ENCODE measurements at places on chromosomes 11 and 22. TPM values are rescaled to one million over a fixed set of nuclear protein-coding genes. Genes with fewer than 3 reads are reported as not detected.

GRCh38 chr11:122642472-122642922 lies 13.0 kb upstream of the UBASH3B start:
- DNase-seq, result no peak
- peaks cover 3% of the 10 kb centered on the region for H3K27me3 ChIP-seq
- H3K4me1 ChIP-seq, result peaks cover 9% of the 10 kb centered on the region
- no peak overlapping the region for H3K4me3 ChIP-seq
- no peaks in the 10 kb centered on the region for H3K36me3 ChIP-seq

DNA sequence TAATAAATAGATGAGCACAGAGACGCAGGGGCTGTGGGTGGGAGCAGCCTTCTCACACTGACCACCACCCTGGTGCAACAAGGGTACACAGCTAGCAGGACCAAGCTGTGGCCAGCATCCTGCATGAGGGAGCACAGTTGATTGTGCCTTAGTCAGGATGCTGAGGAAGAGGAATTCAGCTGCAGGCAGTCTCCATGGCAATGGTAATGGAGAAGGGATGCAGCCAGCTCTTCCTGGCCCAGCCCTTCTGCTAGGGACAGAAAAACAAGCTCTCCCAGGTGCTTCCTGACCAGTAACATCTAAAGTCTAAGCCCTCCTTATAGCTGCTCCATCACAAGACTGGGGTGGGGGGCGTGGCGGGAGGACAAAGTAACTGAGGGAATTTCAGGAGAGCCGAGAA lies 363.5 kb downstream of the BUD13 start:
- no peaks in the 10 kb centered on the region for H3K36me3 ChIP-seq
- H3K27ac ChIP-seq, result no peak overlapping the region
- H3K27me3 ChIP-seq, result no peaks in the 10 kb centered on the region
- no peak for DNase-seq
- no peaks in the 10 kb centered on the region for H3K4me1 ChIP-seq

DNA sequence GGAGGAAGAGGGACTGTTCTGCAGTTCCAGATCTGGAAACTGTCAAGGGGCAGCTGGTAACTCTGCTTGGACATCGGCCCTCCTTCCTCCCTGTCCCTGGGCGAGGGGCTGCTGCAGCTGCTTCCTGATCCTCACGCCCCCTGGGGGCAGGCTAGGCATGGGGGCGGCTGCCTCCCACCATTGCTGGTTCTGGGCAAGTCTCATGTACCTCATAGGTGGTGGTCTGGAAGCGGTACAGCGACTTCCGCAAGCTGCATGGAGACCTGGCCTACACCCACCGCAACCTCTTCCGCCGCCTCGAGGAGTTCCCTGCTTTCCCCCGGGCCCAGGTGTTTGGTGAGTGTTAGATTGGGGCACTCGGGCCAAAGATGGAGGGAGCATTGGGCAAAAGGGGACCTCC lies 5.0 kb downstream of the SNX15 start:
- H3K4me3 ChIP-seq, result no peak overlapping the region
- no peak for DNase-seq
- no peak overlapping the region for H3K27ac ChIP-seq

DNA sequence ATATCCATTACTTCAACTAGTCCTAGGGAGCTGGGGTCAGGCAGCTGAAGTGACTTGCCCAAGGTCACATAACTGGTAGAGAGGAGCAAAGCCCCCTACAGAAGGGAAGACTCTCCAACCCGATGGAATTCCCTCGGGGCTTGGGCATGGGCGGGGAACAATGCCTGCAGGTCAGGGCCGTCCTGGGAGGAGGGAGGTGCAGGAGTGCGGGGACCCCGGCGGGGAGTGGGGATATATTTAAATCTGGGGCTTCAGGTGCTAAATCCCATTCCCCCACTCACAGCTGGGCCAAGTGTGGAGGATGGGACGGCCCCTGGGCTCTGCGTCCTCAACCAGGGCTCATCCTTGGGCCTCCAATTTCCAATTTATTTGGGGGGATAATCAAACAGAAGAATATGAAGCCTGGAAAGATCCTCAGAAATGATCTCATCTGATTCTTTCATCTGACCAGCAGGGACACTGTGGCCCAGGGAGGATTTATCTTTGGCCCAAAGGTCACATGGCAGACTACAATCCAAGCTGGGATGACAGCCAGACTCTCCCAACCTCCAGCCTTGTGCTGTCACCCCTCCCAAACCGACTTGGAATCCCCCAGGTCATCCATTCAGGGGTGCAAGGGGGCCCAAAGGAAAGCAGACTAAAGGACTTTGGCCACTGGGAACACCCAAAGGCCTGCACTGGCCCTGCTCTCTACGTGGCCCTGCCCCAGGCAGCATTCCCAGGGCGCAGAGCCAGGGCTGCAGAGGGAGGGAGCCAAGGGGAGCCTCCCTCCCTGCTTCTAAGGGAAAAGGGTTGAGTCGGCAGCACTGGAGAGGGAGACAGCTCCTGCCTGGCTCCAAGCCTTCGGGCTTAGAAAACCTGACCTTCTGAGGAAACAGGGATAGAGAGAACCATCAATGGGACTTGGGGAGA lies 8.7 kb upstream of the C1QTNF6 start:
- no peak overlapping the region for H3K27ac ChIP-seq
- DNase-seq, result no peak
- no peaks in the 10 kb centered on the region for H3K27me3 ChIP-seq
- H3K36me3 ChIP-seq, result peaks cover 25% of the 10 kb centered on the region

GRCh38 chr11:111541254-111542061 lies 938 bp downstream of the LAYN start:
- H3K36me3 ChIP-seq, result peaks cover 20% of the 10 kb centered on the region
- H3K27ac ChIP-seq, result peak overlapping the region; percentile 50
- H3K4me3 ChIP-seq, result peak overlapping the region; percentile 72

DNA sequence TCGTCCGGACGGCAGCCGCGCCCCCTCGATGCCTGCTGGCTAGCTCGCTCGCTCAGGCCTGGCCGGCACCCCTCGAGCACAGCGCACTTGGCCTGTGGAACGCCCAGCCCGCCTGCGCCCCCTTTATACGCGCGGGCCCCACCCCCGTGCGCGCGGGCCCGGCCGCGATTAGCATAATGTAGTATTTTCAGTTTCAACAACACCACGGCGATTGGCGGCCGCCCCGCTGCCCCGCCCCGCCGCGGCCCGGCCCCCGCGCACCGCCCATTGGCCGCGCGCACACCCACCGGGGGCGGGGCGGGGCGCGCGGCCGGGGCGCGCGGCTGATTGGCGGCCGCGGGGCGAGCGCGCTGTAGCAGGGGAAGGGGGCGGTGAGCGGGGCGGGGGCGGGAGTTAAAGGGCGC lies at the start of gene CDKN1C:
Gene CDKN1C, minus strand, starts transcription at position 98 of the 404 bp plus-strand sequence. CDS start 319 bp downstream, outside the sequence.
- peaks cover 19% of the 10 kb centered on the region for H3K4me1 ChIP-seq
- no peak within 1 kb of the TSS for H3K27ac ChIP-seq
- no peaks in the 10 kb centered on the region for H3K36me3 ChIP-seq
- peak within 1 kb of the TSS; percentile 74 for H3K4me3 ChIP-seq

DNA sequence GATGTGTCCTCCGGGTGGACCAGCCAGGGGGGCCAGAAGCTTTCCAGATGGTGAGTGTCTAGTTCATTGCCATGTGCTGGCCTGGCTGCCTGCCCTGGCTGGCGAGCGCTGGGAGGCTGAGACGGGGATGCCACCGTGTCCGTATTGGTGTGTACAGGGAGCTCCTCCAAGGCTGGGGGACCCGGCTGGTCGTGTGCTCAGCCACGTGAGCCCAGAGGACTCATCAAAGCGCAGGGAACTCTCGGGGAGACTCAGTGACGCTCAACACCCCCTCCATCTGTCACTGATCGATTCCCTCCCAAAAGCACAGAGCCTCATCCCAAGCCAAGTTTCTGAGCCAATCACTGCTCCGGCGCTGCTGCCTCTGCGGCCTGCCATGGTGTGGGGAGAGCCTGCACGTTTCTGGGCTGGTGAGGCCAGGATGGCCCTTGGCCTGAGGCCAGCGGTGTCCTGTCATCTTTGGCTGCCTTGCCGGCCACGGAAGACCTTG lies 423.7 kb downstream of the SHANK2 start:
- no peaks in the 10 kb centered on the region for H3K36me3 ChIP-seq
- peaks cover 16% of the 10 kb centered on the region for H3K27me3 ChIP-seq
- no peaks in the 10 kb centered on the region for H3K4me1 ChIP-seq
- no peak overlapping the region for H3K4me3 ChIP-seq
- H3K27ac ChIP-seq, result no peak overlapping the region
- DNase-seq, result no peak

DNA sequence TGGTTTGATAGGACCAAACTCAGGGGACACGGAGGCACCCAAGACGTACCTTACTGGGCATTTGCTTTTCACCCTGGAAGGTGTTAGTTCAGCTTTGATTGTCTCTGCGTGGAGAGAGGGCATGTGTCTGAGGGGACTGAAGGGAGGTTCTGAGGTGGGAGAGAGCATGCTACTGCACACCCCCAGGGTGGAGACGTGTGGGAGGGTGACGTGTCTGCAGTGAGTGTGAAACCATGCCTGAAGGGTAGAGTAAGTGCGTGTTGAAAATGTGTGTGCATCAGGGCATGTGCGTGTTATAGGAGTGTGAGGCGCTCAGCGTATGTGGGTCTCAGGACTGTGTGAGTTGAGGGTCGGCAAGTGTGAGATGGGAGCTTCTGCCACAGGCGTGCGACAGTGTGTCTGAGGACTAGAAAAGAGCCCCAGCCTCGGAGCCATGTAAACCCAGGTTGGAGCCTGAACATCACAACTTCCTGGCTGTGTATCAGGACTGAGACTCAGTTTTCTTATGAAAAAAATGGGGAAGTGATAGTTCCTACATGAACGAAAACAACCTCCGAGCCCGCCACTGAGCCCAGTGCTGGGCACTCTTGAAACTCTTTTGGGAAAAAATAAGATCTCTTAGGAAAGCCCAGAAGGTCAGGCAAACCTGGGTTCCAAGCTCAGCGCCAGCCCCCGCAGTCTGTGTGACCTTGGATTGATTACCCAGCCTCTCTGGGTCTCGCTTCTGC lies 11.8 kb upstream of the KCNJ11 start:
- no peak for DNase-seq
- no peak overlapping the region for H3K4me3 ChIP-seq
- peaks cover 4% of the 10 kb centered on the region for H3K27me3 ChIP-seq
- H3K27ac ChIP-seq, result no peak overlapping the region

- H3K4me1 ChIP-seq, result no peaks in the 10 kb centered on the region
- H3K36me3 ChIP-seq, result no peaks in the 10 kb centered on the region
- H3K27me3 ChIP-seq, result no peaks in the 10 kb centered on the region
- no peak overlapping the region for H3K27ac ChIP-seq
- H3K4me3 ChIP-seq, result no peak overlapping the region
These were observed 23.2 kb downstream of the TIMP3 start for GRCh38 chr22:32824531-32825312.

GRCh38 chr22:46007003-46007847 lies 30.3 kb upstream of the WNT7B start:
- H3K36me3 ChIP-seq, result no peaks in the 10 kb centered on the region
- peaks cover 20% of the 10 kb centered on the region for H3K4me1 ChIP-seq
- DNase-seq, result no peak
- no peak overlapping the region for H3K4me3 ChIP-seq
- no peaks in the 10 kb centered on the region for H3K27me3 ChIP-seq

DNA sequence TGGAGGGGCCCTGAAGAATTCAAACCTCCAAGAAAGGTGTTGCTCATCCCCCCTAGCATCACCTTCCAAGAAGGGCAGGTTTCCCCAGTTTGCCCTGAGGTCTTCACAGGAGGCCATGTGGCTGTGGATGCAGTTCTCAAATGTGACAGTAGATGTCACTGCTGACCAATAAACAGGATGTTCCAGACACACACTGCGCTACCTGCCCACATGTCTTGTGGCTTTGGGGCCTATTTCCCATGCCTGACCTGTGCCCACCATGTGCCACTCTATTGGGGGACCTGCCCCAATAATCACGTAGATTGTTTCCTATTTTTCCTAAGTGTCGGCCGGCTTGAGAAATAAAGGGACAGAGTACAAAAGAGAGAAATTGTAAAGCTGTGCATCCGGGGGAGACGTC lies 4.5 kb downstream of the GSTT2 start:
- DNase-seq, result no peak
- no peaks in the 10 kb centered on the region for H3K36me3 ChIP-seq
- H3K4me3 ChIP-seq, result no peak overlapping the region
- no peak overlapping the region for H3K27ac ChIP-seq
- no peaks in the 10 kb centered on the region for H3K27me3 ChIP-seq
- H3K4me1 ChIP-seq, result no peaks in the 10 kb centered on the region

- DNase-seq, result no peak
- H3K27ac ChIP-seq, result no peak overlapping the region
- no peaks in the 10 kb centered on the region for H3K36me3 ChIP-seq
- peaks cover 26% of the 10 kb centered on the region for H3K27me3 ChIP-seq
- H3K4me3 ChIP-seq, result no peak overlapping the region
These were observed 40.3 kb upstream of the ATXN10 start for GRCh38 chr22:45631140-45631840.

TMEM258 gene
- 154 TPM for total RNA-seq

MYBPC3 gene
- total RNA-seq, result not detected

RCOR2 gene
- 0.60 TPM for total RNA-seq

TMPRSS5 gene
- 0.71 TPM for total RNA-seq

KCNQ1OT1 gene
- total RNA-seq, result 0.24 TPM

SLC25A22 gene
- 56.4 TPM for total RNA-seq

MAPK8IP1 gene
- total RNA-seq, result 0.95 TPM

P2RY2 gene
- not detected for total RNA-seq

SCUBE1 gene
- not detected for total RNA-seq

All from activated CD8-positive, alpha-beta T cell treated with anti-CD3 and anti-CD28 coated beads, Interleukin-2, amount 10 ng/mL, durations not matched to agents 7 days and 5 days (primary cell).